T-cell (primary cell): ENCODE measurements at places on chromosomes 6 and 20.

DNA sequence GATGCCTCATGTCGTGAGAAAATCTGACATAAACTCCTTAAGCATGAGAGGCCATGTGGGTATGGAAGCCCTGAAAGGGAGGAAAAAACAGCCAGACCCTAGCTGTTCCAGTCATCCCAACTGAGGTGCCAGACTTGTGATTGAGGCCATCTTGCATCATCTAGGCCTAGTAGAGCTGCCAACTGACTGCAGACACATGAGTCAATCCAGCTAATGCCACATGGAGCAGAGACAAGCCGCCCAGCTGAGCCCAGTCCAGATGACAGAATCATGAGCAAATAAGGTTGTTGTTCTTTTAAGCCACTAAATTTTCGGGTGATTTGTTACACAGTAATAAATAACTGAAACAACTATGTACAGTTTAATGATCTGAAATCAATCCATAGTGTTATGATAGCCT lies 680.9 kb downstream of the MAFB start:
- no peak for DNase-seq

DNA sequence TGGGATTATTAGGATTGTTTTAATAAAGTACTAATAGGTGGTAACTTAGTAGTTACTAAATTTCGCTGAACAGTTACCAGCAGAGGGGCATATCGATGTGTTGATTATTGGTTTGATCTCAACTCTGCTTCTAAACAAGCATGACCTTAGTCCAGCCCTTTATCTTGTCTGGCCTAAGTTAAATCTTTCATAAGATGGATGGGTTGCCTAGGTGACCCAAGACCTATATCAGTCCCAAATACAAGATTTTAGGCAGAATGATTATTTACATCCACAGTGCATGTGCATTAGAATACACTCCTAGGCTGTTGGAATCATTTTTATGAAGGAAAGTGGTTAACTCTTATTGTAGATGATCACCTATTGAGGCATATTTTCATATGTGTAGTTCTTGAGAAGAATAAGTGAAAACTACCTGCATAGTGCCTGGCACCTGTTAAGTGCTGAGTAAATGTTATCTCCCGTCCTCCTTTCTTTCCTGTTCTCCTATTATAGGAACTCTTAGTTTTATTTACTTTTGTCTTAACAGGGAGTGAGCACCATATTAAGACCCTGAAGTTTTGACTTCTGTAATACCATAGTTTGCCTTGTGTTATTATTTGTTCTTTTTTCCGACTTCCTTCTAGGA lies 1.1 kb downstream of the HSF2 start:
- no peak for DNase-seq

GRCh38 chr6:125843593-125843992 lies 52.8 kb downstream of the NCOA7 start:
- DNase-seq: no peak

DNA sequence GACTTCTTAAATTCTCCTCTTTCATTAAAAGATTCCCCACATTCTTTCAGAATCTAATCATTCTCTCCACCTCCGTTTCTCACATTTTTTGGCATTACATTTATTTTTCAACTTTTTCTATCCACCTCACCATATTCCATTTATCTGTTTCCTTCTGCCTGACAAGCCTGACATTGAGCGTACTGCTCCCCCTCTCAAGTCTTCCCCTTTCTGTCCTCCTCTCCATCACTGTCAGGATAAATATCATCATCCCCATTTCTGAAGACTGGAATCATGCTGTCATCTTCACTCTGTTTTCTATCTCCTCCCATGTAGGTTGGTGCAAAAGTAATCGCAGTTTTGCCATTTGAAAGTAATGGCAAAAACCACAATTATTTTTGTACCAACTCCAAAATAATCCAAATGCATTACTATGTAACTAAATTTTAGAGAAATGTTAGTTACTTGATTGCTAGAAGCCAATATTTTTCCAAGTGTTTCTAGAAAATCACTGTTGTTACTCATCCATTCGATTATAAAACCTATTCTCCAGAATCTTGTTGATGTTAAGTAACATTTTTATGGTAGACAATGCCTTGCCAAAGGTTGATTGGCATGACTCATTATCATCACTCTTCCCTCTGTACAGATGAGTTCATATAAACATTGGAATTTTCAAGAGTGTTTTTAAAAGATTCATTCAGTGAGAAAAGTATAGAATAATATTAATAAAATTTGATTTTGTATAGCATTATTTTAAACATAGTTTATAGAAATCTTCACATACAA lies 292.3 kb upstream of the RNF217 start:
- DNase-seq: no peak

- no peak for DNase-seq
Measured at GRCh38 chr6:9610620-9611415, 804.1 kb downstream of the TFAP2A start.
